Stimulated activated CD4-positive, alpha-beta T cell treated with anti-CD3 and anti-CD28 coated beads, Interleukin-1b, Interleukin-23, amount 100 ng/mL, for 48 hours (primary cell): ENCODE measurements at places on chromosomes 6 and 20.

- DNase-seq, result peak; percentile 88
Measured at GRCh38 chr6:6918216-6918983, 189.4 kb upstream of the RREB1 start.

DNA sequence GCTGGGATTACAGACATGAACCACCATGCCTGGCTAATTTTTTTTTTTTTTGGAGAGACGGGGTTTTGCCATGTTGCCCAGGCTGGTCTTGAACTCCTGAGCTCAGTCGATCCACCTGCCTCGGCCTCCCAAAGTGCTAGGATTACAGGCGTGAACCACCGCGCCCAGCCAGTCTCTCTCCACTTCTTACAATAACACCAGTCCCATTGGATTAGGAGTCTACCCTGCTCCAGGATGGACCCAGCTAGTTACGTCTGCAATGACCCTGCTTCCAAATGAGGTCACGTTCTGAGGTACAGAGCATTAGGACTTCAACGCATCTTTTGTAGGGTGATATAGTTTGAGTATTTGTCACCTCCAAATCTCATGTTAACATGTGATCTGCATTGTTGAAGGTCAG lies 146.9 kb upstream of the MYLIP start:
- no peak for DNase-seq

DNA sequence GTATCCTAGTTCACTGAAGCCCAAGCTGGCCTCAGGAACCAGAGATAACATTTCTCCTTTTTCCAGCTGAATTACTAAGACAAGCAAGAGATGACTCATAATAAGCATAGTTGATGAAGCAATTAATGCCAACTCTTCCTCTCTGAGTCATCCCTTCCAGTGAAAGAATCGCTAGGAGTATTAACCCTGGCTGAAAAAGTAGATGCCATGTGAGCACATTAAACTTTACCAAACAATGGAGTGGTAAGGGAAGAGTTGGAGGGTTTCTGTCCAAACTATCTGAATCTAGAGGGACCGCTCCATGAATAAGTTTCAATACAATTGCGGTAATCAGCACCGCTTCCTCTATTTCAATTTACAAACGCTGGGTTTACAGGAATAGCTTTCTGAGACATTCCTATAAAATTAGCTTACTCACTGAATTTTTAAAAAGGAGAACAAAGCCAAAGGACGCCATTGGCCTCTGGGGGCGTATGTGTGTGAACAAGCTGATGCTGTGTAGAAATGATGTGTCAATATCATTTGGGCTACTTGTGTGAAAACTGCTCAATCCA lies 48.3 kb downstream of the ATXN1 start:
- peak; percentile 34 for DNase-seq

- DNase-seq, result no peak
Measured at GRCh38 chr6:159866286-159867247, 24.2 kb upstream of the MAS1 start.

DNA sequence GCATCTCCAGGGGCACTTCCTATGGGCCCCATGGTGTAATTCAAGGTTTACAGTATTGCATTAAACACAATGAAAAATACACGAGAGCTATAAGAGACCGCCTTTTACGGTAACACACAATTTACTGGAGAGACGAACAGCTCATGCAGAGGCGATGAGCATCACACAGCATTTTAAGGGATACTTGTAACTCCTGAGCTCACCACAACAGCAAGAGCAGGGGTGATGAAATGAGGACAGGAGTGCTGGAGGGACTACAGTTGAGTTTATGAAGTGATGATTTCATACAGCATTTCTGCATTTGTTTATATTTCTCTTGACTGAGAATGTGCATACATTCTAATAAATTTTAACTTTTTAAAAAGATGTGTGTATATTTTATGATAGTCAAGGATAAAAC lies 113.9 kb downstream of the WDR27 start:
- no peak for DNase-seq

GRCh38 chr20:19964289-19965265 lies 52.6 kb upstream of the NAA20 start:
- no peak for DNase-seq
